Glomerular endothelial cell (primary cell): ENCODE measurements at places on chromosomes 11 and 22.

GRCh38 chr11:71425860-71426259, 22.3 kb downstream of the DHCR7 start:
- no peak for DNase-seq

DNA sequence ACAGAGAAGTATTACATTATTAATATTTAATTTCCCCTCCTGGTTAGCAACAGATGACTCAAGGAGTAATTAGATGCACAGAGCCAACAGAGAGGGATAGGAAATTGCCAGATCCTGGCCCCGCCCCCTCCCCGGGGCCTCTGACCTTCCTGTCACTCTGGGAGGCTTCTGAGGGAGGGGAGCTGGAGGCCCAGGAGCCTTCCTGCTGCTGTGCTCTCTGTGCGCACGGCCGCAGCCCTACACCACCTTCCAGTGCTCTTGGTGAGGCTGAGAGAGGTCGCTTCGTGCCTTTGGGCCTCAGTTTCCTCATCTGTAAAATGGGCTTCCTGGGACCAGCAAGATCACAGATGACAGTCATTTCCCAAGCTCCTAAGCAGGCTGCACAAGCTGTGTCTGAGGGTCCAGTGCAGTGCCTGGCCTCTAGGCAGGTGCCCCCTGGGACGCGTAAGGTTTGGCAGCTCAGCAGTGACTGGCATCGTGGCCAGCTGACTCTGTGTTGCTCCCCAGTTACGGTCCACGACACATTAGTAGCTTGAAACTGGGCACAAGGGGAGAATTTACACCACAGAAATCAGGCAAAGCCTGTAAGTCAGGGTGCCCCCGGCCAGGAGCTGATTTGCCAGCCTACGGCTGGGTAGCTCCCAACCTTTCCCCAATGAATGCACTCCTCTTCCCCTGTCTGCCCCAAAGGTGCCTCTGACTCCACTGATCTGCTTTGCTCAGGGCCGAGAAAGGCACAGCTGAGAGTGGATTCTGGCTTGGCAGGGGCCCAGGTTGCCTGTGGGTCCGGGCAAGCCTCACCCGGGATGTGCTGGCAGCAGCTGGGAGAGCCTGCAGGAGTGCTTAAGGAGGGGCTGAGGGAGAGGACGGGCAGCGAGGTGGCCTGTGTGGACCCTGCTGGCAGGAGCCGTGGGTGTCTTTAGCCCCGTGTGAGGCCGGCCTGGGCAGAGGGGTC, 2.3 kb downstream of the ADORA2A start:
- DNase-seq: no peak

DNA sequence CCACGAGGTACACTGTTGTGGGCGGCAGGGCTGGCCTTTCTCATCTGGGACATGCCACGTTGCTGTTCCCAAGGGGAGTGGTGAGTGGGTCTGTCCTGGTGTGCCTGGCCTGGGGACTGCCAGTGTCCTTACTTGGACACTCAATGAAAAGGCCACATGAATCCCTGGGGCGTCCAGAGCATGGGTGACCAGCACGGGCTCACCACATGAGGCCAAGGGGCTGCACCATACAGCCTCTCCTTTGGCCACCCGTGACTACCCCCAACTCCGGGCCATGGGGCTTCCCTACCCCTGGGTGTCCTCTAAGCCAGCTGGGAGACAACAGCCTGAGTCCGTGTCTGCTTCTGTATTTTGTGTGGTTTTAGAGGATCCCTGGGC, 20.2 kb upstream of the TXNRD2 start:
- DNase-seq: no peak

DNA sequence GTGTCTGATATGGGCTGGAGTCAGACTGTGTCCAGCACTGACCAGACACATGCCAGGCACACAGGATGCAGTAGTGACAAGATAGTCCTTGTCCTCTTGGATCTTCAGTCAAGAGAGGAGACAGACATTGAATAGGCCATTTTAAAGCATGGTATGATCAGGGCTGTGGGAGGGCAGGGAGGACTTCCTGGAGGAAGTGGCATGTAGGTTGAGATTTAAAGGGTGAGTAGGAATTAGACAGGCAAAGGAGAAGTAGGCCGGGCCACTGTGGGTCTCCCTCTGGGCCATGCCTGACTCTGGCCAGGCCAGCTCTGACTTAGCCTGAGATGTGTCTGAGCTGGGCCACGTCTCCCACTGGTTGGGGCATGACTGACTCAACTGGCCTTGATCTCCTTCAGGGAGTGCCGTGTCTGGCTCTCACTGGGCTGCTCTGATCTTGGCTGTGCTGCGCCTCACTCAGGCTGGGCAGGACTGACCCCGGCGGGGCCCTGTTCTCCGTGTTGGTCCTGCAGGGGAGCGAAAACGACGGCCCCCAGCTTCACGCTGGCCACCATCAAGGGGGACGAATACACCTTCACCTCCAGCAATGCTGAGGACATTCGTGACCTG, 71.2 kb downstream of the MYO7A start:
- DNase-seq: no peak

DNA sequence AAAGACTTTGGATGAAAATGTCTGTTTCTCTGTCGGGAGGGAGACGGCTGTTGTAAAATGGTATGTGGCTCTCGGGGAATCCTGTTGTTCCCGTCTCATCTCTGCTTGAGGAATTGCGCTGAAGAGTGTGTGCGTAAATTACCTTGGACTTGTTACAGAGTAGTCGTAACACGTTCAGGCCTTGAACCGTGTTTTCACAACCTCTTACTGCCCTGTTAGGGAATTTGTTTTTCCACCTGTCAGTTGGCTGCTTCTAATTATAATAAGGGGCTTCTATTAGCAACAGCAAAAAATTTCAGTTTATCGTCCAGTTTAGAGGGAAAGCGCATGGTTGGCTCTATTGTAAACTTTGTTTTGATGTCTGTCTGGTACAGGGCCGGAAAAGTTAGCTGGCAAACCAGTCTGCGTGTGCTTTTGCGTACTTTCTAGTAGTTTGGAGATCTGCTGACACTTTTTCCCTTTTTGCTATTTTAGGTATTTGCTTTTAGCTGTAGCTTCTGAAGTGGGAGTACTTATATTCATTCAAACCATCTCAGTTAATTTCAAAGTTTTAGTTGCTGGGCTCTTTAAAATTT, 1.5 kb downstream of the HIPK3 start:
- DNase-seq: peak; percentile 25

- no peak for DNase-seq
Measured at GRCh38 chr22:39089928-39090327, 7.1 kb upstream of the APOBEC3H start.

DNA sequence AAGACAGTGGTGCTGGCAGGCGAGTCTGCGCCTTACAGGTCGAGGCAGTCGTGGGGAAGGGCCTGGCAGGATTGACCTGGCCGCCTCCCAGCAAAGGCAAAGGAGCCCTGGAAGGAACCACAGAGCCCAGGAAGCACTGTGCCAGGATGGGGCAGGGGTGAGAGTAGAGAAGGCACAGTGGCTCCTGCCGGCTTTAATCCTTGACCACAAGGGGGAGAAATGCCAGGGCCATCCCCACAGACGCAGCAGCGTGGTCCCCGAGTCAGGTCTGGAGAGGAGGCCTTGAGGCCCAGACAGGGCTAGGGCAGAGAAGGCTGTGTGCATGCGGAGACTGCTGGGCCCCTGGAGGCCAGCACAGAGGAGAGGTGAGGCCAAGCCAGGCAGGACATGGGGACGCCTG, 9.9 kb upstream of the NDUFS8 start:
- DNase-seq: no peak

GRCh38 chr11:83195649-83196048, 2.1 kb downstream of the ANKRD42 start:
- no peak for DNase-seq

- DNase-seq: no peak
Measured at GRCh38 chr11:89235976-89236375, 58.3 kb downstream of the TYR start.

DNA sequence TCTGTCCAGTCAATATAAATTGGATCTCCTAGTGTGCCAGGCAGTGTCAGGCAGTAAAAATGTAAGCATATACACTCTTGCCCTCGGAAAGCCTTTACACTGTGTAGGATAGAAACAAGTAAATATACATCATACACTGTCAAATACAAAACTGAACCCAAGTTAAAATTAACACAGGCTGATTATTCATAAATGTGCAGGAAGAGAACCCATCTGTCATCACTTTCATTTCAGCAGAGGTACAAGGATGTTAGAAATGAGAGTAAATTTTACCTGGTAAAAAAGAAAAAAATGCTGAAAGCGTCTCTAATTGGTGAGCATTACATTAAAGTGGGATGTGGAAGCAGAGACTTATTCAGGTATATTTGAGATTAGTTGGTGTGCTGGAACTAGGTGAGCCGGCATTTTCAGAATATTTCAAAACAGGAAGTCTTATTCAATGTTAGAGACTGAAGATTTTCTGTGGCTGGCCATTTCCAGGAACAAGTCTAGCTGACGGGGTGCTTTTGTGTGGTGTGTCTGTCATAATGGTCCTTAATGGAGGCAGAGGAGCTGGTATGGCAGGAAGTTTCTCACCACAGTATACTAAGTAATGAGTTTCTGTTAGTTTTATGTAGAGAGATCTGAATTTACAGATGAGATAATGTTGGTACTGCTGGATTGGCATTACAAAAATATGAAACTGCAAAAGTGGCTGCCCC, 192.6 kb downstream of the CASP12 start:
- DNase-seq: no peak

DNA sequence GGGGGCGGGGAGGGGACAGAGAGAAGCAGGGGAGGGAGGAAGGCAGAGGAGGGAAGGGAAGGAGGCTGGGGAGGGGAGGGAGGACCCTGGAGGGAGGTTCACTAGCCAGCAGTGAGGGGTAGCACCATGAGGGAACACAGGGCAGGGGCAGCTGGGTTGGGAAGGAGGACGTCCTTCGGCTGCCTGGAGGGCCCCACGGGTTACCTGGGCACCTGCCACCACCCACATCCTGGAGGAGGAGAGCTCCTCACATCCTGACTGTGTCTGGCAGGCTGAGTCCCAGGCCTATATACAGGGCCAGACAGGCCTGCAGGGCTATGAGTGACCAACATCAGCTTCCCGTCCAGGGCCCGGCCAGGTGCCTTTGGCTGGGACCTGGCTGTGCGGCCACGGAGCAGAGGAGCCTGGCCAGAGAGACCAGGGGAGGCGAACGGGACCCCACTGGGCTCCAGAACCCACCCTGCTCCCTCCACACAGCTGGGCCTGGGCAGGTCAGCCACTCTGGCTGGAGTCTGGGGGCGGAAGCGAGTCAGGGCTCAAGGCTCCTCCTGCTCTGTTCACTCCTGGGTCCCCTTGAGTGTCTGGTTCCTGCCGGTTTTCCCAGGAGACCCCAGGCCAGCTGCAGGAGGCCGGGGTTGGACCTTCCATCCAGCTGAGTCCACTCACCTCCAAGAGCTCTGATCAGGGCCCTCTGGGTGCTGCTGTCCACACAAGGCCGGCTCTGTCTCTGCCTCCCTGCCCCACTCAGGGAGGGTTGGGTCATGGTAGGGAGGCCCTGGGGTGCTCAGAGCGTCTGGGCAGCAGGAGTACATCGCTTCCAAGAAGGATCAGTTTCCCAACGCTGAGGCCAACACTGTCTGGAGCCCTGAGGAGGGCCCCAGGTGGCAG, 677.7 kb downstream of the BRD1 start:
- DNase-seq: no peak

- no peak for DNase-seq
Measured at GRCh38 chr11:77589521-77590193, at the start of gene AQP11. Gene AQP11 (plus strand): TSS chr11:77589953. CDS start chr11:77589993, 40 bp downstream.

DNA sequence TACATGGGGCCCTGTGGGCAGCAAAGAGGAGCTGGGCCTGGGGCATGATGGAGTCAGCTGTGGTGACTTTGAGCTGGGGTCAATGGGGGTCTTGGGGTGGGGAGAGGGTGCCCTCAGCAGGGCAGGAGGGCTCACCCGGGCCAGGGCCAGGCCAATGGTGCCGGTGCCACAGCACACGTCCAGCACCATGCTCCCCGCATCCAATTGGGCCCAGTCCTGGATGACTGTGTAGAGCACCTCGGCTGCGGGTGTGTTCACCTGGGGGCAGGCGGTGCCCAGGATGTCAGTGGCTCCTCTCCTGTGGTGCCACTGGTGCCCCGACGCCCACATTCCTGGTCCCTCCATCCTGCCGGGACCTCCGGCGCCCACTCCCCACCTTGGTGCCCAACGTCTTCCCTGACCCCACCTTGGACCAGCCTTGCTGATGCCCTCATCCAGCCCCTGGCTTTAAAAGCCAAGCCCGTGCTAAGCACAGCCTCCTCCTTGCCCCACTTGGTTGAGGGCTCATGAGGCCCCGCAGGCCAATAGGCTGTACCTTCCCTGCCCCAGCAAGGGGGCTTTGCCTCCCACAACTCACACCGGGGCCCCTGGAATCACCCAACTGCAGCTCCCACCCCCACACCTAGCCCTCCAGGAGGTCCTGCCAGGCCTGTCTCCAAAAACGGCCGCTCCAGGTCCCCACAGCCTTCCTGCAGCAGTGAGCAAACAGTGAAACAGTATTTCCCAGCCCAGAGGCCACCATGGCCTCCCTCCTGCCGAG, 2.2 kb upstream of the RANBP1 start:
- DNase-seq: no peak
